SW 1271 (cell line): ENCODE measurements at places on chromosomes 7 and 10.

DNA sequence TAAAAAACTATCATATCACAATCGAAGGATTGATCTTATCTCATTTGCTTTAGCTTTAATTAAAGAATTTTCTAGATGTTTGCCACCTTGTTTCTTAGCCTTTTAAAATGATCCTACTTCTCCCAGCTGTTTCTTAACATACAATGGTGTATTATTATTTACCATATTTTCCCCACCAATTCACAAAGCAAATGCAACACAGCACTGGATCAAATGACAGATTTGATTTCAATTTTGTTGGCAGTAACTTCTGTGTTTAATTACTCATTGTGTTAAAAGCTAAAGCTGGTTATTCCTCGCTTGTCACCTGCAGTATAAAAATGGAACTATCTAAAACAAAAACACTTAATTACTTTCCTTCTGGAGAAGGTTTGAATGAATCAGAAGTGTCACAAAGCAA is 19.6 kb downstream of the SVIL start:
- no peak for DNase-seq

DNA sequence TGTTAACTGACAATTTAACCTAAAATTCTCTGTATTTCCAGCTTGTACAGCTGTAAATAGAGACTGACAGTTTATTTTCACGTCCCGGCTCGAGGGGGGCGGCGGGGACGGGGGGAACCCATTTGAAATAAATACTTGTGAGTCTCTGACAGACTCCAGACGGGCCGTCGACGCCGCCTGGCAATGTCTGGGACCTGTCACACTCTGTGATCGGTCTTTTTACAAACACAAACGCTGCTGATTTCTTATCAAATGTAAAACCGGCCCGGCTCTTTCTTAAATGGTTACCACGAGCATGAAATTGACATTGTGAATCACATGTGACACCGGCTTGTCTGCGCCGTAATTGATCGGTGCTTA is 57.0 kb downstream of the UNCX start:
- DNase-seq: no peak

DNA sequence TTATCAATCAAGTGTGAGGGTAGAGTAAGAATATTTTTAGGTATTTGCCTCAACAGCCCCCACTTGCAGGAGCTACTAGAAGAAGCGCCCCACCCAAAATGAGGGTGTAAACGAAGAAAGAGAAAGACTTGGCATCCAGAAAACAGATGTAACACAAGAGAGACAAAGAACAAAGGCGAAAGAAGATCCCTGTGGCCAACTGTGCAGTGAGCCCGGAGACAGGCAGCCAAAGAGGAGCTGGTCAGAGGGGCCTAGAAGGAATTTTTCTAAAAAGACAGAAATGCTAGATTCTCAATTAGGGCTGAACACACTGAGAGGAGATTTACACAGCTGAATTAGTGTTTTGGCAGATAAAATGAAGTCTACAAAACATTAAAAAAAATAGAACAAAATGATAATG is 29.6 kb upstream of the EIF5AL1 start:
- DNase-seq: no peak

- no peak for DNase-seq
Measured at GRCh38 chr7:36171503-36171902, 18.4 kb downstream of the EEPD1 start.

DNA sequence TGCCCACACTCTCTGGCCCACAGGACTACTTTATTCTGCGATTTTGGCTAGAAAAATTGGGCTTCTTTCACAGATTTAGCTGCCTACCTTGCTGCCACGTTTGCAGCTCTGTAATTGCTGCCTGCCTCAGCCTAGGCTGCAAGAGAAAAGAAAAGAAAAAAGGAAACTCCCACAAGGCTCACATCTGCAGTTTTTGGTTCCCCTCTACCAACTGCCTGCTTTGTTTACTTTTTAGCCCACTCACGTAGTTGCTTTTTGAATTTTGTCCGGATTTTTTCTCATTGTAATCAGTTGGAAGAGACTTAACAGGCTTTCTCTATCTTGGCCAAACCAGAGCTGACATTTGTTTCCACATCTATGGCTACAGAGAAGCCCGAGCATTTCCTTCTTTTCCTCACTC is 24.3 kb downstream of the SUN3 start:
- no peak for DNase-seq

GRCh38 chr10:94000638-94001415 is 7.1 kb downstream of the PLCE1 start:
- DNase-seq: no peak

DNA sequence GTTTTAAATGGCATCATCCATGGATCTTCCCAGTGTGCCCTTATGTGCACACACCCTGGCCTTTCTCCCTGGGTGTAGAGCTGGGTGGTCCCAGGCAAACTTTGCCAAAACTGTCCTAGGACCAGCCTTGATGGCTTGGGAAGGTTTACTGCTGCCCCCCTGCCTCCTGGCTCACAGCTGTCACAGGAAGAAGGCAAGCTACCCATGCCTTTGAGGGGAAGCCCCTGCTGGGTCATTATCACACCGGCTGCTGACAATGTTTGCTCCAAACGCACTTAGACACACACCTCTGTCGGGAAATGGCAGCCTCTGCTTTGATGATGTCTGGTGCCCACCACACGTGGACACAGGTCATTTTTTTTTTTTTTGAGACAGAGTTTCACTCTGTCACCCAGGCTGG is 25.2 kb upstream of the FIGNL1 start:
- DNase-seq: no peak

DNA sequence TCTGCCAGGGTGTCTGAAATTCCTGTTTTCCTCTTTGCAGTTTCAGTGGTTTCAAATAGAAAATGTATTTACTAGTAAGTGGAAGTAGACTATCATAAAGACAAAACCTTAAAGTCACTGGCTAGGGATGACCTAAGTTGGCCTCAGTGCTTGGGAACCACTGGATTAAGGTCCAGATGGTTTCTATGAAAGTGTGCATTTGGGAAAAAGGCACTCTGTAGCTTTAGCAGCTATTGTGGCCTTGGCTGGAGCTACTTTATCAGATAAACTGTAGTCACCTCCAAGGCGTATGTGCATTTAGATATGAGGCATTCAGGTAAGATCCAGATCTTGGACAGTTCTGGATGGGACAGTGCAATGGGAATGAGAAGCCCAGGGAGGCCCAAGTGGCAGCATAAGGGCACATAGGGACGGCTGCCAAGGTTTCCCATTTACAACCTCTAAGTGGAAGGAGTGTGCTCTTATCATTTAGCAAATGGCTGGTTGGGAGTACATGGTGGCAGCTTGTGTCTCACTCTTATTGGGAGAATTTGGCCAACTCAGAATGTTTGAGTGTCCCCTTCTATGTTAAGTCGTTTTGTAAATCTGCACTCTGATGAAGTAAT is 185.6 kb downstream of the LRMDA start:
- no peak for DNase-seq

DNA sequence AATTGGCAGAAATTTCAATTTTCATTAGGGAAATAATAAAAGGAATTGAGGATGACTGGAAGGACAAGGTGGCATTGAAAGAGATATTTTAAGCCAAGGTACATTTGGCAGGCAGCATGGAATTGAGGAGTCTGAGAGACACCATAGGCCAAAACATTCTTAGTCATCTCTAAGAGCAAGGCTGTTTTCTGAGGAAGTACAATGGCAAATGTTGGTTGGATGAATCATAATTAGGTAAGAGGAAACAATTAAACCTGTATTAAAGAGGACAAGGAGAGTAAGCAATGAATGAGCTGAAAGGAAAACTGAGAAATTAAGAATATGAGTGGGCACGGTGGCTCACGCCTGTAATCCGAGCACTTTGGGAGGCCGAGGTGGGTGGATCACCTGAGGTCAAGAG is 86.3 kb downstream of the MRPL32 start:
- no peak for DNase-seq

- DNase-seq: no peak
Measured at GRCh38 chr7:134300988-134301387, 15.7 kb downstream of the SLC35B4 start.

DNA sequence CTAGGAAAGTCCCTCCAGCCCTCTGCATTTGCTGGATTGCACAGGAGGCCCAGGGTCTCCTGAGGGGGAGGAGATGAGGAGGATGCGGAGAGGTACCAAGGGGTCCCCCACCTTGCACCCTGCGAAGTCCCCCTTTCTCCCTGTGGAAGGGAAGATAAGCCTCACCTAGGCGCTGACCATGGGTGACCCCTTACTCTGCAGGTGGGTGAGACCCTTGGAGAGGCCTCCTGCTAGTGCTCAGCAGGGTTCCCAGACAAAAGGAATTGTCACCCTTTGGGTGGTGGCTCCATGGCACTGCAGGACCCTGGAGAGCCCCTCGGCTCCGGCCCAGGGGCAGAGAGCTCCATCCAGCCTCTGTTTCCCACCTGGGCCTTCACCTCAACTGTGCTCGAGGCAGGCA is 107.0 kb upstream of the RET start:
- DNase-seq: no peak

DNA sequence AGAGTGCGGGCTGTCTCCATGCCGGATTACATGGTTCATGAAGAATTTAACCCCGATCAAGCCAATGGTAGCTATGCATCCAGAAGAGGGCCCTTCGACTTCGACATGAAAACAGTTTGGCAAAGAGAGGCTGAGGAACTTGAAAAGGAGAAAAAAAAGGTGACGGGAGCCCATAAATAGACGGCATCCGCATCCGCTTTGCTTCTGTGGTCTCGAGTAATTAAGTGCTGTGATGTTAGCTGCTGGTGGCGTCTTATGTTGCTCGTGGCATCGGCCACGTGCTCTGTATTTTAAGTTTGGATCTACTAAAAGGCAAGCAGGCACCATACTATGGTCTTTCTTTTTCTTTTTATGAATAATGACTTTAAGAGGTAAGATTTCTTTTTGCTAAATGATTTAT is 11.1 kb downstream of the C7orf57 start:
- DNase-seq: no peak
